ENCODE measurements at places on chromosomes 1 and 21.

GRCh38 chr1:220044678-220045355 is 1.5 kb downstream of the EPRS1 start:
- no peak for DNase-seq

DNA sequence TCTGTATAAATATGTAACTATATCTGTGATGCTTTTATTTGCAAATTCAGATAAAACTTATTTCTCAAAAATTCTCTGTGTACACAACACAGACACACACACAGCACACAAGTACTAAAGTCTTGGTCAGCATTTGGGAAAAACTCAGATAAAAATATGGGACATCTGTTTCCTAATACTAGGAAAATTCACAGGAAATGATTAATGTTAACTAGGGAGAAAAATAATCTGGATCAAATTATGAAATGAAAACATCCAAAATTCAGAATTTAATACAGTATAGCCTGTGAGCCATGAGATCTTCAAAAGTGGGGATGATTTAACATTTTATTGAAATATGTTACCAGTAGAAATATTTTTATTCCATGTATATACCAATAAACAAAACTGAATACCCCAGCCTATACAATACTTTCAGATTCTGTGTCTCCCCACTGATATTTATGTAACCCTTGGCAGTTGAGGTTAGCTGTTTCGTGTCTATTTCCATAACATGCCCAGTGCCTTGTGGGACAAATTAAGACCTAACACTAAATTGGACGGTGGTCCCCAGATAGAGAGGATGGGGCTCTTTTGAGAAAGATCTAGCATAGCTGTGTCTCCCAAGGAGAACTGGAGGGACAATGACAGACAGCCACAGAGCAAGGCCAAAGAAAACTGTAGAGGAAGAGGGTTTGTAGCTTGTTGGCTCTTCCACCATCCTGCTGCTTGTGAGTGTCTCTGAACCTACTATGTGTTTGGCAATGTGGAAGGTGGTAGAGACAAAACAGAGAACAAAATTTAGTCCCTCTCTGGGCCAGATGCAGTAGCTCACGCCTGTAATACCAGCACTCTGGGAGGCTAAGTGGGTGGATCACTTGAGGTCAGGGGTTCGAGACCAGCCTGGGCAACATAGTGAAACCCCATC is 47.2 kb downstream of the GNG12 start:
- peak; percentile 84 for DNase-seq

GRCh38 chr1:64304823-64305222 is 101.4 kb downstream of the UBE2U start:
- peak; percentile 49 for DNase-seq

DNA sequence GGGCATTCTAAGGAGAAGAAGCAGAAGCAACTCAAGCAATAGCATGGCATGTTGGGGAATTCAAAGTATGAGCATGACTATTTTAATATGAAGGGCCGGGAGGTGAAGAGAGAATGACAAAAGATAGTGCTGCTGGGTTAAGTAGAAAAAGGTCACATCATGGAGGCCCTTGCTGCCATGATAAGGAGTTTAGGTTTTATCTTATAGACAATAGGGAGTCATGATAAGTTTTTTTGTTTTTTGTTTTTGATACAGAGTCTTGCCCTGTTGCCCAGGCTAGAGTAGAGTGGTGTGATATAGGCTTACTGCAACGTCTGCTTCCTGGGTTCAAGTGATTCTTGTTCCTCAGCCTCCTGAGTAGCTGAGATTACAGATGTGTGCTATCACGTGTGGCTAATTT is 3.1 kb downstream of the BNIPL start:
- no peak for DNase-seq
